ENCODE measurements at places on chromosomes 3 and 15.
A peak's percentile ranks its signal among the peaks of the same experiment; 100 is the strongest.

- no peak for DNase-seq
These were observed 47.0 kb upstream of the USP3 start for GRCh38 chr15:63457379-63457778.

GRCh38 chr3:28028554-28028953 is 212.9 kb upstream of the CMC1 start:
- no peak for DNase-seq

DNA sequence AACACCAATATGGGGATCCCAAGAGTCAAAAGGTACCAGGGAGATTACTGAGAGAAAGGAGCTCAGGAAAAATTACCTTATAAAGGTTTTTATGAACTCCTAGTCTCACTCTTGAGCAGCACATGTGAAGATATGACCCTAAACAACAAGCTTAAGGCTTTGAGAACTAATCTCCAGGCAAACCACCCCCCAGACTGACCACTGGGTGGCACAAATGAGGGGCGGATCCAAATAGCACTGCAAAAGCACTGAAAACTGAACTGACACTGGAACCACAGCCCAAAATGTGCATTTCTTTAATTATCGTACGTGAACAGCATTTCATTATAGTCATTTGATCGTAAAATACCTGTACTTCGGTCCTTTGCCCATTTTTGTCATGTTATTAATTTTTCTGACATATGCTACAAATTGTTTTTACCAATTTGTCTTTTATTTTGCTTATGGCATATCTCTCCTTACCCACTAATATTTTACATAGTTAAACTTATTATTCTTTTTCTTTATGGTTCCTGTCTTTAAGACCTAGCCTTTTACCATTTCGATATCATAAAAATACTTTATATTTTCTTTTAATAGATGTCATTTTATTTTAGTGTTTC is 31.5 kb upstream of the TFDP2 start:
- peak; percentile 28 for DNase-seq

GRCh38 chr15:97126553-97127233 is 796.2 kb downstream of the NR2F2 start:
- DNase-seq: peak; percentile 33

DNA sequence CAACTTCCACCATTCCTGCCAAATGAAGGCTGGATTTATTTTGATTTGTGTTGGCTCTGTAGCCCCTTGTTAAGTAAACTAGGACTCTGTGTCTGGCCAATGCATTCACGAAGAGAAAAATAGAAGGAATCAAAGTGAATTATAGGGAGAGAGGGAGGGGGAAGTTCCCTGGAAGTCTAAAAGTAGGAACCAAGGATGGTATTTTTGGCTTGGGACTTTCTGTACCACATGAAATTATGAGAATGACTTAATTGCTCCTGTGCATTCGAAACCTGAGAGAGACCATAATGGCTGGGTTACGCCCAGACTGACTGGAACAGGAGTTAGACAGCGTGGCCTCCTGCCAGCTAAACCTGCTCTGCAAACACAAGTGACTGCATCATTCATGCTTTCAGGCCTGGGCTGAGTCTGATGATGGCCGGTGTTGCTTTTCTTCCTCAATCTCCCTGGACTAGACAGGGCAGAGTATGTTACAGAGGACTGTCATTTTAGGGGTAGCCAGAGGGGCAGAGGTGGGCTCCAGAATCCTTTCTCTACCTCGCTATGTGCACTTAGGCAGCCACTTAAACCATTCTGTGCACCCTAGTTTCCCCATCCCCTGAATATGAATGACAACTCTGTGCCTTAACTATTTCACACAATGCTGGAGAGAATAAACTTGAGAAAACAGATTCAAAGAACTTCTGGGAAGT is 58.9 kb downstream of the MYO1E start:
- DNase-seq: no peak

- DNase-seq: peak; percentile 92
These were observed 62.2 kb upstream of the MCF2L2 start for GRCh38 chr3:183490653-183491052.

- no peak for DNase-seq
These were observed 5.4 kb upstream of the SENP7 start for GRCh38 chr3:101518421-101518871.

GRCh38 chr15:53962646-53963561 is 15.3 kb upstream of the UNC13C start:
- DNase-seq: no peak

DNA sequence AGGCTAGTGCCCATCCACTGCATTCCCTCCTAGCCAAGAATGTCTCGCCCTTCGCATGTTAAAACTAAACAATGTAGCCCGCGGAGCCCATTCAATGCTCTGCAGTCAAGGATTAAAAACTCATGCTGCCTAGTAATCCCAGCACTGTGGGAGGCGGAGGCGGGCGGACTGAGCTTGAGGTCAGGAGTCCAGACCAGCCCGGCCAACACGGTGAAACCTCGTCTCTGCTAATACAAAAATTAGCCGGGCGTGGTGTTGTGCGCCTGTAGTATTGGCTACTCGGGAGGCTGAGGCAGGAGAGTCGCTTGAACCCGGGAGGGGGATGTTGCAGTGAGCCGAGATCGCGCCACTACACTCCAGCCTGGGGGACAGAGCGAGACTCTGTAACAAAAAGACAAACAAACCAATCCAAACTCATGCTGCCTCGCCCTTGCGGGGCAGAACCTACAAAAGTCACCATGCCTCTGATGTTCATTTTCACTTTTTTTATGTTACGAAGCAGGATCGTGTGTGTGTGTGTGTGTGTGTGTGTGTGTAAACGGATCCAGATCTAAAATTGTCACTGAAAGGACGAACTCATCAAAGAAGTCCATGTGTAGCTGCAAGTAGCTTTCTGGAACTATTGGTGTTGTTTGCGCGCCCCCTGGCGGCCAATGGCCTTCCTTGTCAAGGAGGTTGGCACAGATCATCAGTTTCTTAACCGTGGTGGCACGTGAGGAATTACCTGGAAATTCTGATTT is 54.8 kb upstream of the SPESP1 start:
- DNase-seq: peak; percentile 93

- no peak for DNase-seq
These were observed 119.7 kb downstream of the SNRK start for GRCh38 chr3:43405888-43406642.

DNA sequence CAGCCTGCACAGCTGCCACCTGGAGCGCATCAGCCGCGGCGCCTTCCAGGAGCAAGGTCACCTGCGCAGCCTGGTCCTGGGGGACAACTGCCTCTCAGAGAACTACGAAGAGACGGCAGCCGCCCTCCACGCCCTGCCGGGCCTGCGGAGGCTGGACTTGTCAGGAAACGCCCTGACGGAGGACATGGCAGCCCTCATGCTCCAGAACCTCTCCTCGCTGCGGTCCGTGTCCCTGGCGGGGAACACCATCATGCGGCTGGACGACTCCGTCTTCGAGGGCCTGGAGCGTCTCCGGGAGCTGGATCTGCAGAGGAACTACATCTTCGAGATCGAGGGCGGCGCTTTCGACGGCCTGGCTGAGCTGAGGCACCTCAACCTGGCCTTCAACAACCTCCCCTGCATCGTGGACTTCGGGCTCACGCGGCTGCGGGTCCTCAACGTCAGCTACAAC is 20.4 kb downstream of the NRROS start:
- no peak for DNase-seq

DNA sequence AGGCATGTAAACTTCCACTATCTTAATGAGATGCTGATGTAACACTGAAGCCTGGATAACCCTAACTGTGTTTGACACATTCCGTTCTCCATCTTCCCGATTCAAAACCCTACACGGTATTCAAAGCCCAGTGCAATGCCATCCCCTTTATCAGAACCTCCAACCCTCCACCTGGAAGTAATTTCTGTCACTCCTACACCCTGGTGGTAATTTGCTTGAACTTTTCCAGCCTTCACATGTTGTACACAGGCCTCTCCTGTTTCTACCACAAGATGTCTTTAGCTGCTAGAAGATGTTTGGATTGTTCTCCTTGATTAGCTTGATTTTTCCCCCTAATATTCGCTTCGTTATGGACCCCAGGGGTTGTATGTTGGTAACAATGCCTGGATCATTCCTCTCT is 208.9 kb downstream of the CHST2 start:
- DNase-seq: no peak

DNA sequence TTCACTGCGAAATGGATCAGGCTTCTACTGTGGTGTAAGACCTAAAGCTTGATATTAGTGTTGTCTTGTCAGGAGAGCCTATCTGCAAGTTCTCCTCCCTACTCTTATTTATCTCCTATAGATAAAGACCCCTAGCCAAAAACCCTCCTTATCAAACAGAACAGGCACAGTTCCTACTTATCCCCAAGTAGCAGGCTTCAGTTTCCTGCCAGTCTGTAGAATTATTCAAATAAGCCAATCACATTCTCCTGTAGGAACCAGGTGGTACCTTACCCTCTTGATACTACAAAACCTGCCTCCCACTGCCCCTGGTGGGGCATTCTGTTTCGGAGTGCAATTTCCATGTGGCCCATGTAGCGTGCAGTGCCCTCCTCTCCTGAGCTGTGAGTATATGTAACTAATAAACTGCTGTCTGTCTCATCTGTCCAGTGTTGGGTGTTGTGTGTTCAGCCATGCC is 28.7 kb downstream of the HDGFL3 start:
- no peak for DNase-seq

- no peak for DNase-seq
These were observed 167.4 kb upstream of the LPP start for GRCh38 chr3:187986514-187986934.

GRCh38 chr3:171971919-171972514 is 67.4 kb upstream of the FNDC3B start:
- no peak for DNase-seq

DNA sequence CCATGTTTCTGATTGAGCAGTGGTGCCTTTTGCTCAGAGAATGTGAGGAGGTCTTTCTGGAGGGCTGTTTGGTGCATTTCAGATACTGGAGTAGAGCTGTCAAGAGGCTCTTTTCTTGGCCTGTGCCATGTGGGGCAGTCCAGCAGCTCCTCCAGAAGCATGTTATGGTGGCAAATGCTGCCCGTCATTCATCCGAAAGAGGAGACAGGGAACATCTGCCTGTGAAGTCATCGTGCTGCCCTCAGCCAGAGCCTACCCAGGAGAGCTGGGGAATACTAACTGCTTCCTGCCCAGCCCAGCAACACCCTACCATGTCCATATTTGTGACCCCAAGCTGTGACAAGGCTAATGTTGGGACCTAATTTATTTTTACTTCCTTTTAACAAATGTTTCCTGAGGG is 82.2 kb upstream of the SLC6A6 start:
- no peak for DNase-seq

DNA sequence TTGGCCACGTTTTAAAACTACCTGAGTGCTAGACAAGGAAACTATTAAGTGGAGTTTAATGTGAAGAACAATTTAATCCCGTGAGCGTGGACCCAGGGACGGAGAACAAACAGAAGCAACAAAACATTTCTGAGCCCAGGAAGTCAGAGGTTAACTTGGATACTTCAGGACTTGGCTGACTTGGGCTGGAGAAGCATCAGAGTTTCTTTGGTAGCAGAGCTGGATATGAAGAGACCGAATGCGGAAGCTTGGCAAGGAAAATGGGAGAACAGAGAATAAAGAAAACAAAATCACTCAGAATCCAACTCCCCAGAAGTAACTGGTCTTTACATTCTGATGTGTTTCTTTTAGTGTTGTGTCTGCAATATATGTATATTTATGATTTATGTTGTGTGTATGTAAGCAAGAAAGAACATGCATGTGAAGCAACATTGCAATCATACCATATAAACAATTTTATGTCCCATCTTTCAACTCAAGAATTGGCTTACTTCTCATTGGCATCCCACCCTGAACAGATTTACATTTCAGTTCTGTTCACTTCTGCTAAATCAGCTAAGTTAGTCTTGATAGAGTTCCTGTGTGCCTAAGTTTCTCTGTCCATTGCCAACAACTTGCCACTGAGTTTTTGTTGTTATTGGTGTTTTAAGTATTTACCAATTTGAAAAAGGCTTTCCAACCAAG is 17.2 kb upstream of the PLOD2 start:
- no peak for DNase-seq

DNA sequence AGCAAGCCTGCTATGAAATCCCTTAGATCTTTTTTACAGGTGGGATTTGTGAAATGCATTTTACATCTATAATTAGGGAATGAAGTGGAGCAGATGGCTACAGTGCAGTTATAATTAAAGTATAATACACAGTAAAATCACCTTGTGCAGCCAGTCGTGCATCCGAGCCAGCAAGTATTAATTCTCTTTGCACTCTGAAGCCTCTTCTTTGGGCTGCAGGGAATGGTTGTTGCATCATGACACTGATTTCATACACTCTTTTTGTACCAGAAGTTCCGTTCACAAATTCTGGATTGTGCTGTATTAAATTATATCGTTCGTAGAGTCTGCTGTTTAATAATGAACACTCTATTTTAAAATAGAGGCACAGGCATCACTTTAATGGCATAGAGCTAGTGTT is 28.7 kb upstream of the TP63 start:
- no peak for DNase-seq

GRCh38 chr3:130473416-130473815 is 43.6 kb upstream of the COL6A6 start:
- no peak for DNase-seq

All from NT2/D1 (cell line).